Inflammatory macrophage (primary cell): ENCODE measurements at places on chromosomes 2 and 18.
A peak's percentile ranks its signal among the peaks of the same experiment; 100 is the strongest.

GRCh38 chr2:201642086-201642578 is 1.2 kb downstream of the TMEM237 start:
- no peak for DNase-seq

- no peak for DNase-seq
Measured at GRCh38 chr2:125216321-125216720, 1191.2 kb downstream of the CNTNAP5 start.

- DNase-seq: peak; percentile 44
Measured at GRCh38 chr2:99085421-99085820, 56.1 kb upstream of the C2orf15 start.

GRCh38 chr2:2188344-2188920 is 142.6 kb downstream of the MYT1L start:
- DNase-seq: no peak
